ENCODE measurements at places on chromosomes 1 and 21.

GRCh38 chr1:231233735-231234417 lies 7.1 kb upstream of the GNPAT start:
- DNase-seq = no peak

- no peak for DNase-seq
Observed at GRCh38 chr1:182625719-182626504, 21.7 kb upstream of the RGS16 start.

DNA sequence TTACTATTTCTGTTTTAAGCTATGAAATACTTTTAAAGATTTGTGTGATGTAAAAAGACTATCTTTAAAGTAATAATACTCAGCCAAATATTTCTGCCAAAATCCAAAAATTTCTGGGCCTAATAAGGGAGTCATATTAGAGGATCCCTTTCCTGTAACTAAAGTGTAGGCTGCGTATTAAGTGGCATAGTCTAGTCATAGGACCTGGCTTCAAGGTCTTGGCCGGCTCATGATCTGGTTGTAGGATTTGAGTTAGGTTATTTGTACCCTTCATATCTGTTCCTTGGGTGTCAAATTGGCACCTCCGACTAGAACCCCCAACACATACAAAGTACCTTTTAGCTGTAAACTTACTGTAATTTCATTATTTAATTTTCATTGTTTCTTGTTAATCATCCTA lies 107.8 kb downstream of the DYRK1A start:
- no peak for DNase-seq

DNA sequence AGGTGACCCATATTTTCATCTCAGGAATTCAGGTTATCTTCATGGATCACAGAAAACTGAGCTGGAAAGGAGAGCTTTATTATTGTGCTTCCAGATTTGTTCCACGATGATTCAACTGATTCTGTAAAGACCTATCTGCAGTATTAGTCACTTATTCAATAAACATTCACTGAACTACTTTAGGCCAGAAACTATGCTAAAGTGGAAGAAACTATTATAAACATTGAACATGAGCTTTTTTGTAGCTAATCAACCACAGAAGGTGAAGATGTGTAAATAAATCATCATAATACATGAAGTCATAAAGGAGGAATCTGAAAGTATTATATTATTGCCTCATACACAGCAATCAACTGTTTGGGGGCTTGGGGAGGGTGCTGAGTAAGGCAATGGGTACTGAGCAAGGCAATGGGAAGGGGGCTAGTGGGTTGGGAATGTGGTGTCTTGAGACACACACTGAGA lies 30.6 kb upstream of the EXO1 start:
- no peak for DNase-seq

DNA sequence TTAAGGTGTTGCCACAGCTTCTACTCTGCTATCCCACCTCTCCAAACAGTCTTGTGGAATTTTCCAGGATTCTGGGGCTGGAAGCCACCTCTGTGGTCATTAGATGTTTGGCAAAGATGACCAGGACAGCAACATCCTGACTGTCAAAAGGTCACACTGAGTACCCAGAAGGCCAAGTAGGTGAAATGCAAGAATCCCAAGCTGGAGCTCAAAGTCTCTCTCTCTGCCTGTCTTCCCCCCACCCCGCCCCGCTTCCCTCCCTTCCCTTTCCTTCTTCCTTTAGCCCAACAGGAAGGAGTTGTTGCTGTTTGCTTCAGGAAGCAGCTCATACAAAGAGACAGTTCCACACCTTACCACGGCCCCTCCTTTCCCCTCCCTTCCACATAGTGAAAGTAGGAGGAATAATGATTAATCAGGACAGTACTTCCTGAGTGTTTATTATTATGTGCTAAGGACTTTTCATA lies 75.6 kb upstream of the SLC2A1 start:
- no peak for DNase-seq

DNA sequence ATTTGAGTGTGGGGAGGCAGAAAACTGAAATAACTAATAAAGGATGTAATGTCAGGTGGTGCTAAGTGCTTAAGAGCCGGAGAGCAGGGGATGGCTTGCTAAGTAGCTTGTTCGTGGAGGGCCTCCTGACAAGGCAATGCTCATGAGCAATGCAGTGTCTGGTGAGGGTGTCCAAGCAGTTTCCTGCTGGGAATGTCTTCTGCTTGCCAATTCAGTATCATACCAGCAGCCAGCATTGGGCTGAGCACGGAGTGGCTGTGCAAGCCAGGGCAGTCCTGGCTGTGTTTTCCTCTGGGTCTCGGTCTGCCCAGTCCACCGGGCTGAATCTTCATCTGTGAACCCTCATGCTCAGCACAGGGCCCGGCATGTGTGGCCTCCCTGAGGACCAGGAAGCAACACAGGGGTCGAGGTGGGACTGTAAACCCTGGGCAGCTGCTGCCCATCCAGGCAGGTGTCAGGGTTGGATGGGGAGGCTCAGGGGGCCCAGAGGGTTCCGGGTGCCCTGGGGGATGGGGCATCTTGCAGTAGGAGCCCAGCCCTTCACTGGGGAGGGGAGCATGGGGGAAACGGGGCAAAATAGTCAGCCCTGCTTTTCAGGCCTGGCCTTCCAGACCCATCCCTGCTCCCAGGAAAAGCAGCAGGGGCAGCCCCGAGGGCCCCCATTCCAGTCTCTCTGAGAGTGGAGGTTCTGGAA lies 27.5 kb downstream of the EDN2 start:
- no peak for DNase-seq

GRCh38 chr21:41095983-41096382 lies 72.0 kb upstream of the BACE2 start:
- DNase-seq = no peak

DNA sequence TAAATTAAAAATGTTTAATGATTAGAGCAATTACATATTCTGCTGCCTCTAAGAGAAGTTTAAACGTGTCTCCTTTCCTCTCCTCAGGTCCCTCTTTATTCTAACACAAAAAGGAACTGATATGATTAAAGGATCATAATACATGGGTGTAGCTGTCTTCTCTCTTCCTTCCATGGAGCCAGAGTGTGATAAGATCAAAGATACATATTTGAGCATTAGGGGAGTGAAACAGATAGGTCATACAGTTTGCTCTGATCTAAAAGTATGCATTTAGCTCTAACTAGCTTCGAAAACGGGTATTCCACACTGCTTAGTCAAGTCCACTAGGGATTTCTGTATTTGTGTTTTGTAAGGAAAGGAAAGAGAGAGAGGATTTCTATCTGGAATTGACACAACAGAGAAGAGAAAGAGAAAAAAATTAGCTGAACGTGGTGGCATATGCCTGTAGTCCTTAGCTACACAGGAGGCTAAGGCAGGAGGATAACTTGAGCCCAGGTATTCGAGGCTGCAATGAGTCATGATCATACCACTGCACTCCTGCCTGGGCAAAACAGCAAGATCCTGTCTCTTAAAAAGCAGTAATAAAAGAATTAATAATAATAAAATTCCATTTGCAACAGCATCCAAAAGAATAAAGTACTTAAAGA lies 63.1 kb downstream of the CDC42BPA start:
- no peak for DNase-seq
